Spleen (tissue), 13 donors: ENCODE measurements at places on chromosomes 4 and X. TPM values are rescaled to one million over a fixed set of nuclear protein-coding genes. Genes with fewer than 3 reads are reported as not detected.

GRCh38 chr4:111602848-111603247, 542.4 kb upstream of the FAM241A start:
- no peak for DNase-seq

DNA sequence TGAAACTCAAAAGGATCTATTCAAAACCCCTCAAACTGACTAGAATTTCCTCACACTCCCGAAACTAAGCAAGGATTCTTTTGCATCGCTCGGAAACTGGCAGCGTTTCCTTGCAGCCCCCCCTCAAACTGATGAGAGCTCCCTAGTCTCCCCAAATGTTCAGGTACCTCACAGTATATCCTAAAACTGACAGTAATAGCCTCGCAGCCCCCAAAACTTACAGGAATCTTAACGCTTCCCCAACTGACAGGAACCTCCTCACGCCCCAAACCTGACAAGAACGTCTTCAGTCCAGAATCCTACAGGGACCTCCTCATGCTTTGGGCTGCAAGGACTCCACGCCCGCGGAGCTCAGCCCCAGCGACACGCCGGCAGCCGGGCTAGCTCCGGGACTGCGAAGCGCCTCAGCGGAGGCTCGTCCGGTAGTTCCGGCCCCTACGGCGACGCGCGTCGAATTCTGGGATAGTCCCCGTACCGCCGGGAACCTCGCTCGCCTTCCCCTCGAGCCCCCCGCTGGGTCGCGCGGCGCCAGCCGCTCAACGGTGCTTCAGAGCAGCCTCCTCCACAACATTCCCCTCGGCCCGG, 640 bp downstream of the PHF8 start:
- peak; percentile 91 for DNase-seq

DNA sequence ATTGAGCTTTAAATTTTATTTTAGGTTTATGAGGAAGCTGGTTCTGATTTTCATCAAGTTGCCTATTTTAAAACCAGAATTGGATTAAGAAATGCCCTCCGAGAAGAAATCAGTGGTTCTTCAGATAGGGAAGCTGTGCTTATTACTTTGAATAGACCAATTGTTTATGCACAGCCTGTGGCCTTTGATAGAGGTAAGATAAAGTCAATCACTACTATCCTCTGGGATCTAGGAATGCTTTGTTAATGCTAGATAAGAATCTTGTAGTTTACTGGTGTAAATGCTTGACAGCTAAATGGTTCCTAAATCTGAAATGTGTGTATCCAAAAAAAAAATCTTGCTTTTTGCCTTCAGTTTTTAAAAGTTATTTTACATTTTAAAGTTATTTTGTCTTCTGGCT, 73.0 kb upstream of the ADAD1 start:
- DNase-seq, result no peak

DNA sequence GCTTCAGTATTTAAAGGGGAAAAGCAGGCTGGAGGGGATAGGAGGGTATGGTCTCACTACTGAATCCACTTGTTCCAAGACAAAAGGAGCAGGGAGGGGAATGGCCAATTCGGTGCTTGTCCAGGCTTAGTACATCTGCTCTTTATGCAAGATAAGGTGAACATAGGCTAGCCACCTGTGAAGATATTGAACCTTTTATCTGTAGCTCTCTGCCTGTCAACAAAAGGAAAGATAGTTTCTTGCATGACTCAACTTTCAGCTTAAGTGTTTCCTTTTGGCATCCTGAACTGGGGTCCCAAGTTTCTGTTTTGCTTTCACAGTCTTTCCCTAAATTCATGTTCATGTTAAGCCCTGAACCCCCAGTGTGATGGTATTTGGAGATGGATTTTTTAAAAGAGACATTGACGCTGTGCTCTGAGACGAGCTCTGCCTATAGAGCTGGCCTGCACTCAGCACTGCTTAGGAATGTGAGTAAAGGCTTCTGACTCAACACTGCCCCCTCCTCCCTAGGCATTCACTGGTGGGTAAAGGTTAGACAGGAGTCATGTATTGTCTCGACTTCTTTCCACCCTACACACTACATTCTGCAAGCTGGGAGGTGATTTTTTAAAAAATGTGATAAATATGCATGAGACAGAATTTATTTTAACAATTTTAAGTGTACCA, 28.2 kb downstream of the FAM149A start:
- DNase-seq, result no peak

DNA sequence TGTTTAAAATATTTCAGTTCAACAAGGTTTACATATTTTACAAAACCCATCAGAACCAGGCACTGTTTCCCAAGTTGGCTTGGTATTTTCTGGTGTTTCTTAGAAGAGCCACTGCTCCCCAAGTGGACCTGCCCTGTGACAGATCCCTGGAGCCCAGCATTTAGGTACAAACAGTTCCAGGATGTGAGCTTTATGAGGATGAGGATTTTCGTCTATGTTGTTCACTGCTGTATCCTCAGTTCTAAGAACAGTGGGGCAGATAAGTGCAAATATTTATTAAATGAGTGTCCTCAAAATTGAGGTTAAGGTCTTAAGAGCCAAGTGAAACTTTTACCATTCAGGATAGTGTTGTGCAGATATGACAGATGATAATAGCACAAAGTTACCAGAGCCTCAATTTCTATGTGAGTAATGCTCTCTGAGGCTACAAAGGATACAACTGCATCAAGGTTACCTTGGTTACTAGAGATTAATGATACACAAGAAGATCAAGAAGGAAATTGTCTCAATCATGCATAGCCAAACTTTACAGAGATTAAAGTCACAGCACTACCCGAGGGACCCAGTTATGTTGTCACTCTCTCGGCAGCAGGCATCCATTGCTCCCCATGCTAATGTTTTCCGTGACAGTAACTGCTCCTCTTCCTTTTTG, 37.5 kb downstream of the ANXA3 start:
- no peak for DNase-seq

GRCh38 chr4:134337574-134337973, 136.0 kb upstream of the PABPC4L start:
- no peak for DNase-seq

DNA sequence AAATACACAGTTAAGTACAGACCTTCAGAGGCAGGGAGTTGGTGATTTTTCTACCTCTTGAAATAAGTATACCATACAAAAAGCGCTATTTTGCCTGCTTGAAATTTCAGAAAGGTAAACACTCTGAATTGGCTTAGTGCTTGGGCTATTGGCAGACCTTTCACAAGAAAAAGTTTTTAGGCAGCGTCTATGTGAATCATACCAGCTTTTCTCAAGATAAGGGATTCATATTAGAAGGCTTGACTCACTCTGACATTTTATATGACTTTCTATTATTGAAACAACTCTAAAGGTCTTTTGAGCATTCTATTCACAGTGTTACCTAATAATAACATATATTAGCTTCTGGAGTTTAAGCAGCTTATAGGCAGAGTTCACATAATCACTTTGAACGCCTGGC, 286.4 kb upstream of the FAT1 start:
- DNase-seq, result no peak

GRCh38 chr4:183758758-183759447, 99.8 kb downstream of the TRAPPC11 start:
- DNase-seq, result no peak

The NRK gene
- total RNA-seq, result not detected
